ENCODE measurements at places on chromosomes 13 and 19.
A peak's percentile ranks its signal among the peaks of the same experiment; 100 is the strongest.

- DNase-seq = no peak
Observed at GRCh38 chr19:8489561-8490394, 12.7 kb downstream of the PRAM1 start.

DNA sequence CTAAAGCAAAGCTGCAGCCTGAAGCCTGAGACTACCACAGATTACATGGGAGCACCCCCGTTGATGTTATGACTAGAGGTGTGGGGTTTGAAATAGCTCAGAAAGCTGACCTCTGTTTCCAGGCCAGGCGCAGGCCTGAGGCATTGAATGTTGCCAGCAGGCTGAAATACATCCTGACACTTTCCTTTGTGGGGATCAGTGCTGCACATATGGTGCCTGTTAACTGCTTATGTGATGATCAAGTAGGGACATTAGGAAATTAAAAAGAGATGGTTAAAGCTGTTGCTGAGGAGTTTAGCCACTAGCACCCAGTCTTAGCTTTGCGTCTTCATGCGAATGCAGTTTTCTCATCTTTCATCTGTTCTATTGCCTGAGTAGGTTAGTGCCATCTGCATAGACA is 83.2 kb downstream of the CCNA1 start:
- DNase-seq = no peak

- peak; percentile 89 for DNase-seq
Observed at GRCh38 chr19:15332311-15332996, at the start of gene BRD4. Gene BRD4, minus strand, starts transcription at chr19:15332539. Its CDS starts 59,440 bp downstream, at chr19:15273099.

GRCh38 chr19:39643591-39643990 is 12.1 kb upstream of the LGALS16 start:
- DNase-seq = no peak

DNA sequence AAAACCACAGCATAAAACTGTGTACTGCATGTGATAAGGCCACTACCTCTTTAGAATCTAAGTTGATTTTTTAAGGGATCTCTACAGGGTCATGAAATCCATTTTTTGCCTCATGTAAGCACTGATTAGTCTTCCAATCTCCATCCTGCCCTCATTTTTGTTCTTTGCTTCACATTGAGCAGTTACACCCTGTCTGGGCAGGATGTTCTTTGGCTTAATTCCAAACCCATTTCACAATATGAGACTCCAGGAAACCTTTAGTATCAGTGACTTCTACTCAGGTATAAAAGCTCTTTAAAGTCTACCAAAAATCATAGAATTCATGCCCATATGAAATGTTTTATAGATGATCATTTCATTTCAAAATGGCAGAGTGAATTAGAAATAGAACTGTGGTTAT is 592.6 kb downstream of the TBC1D4 start:
- no peak for DNase-seq

GRCh38 chr13:24141333-24141910 is 19.1 kb upstream of the SPATA13 start:
- no peak for DNase-seq

DNA sequence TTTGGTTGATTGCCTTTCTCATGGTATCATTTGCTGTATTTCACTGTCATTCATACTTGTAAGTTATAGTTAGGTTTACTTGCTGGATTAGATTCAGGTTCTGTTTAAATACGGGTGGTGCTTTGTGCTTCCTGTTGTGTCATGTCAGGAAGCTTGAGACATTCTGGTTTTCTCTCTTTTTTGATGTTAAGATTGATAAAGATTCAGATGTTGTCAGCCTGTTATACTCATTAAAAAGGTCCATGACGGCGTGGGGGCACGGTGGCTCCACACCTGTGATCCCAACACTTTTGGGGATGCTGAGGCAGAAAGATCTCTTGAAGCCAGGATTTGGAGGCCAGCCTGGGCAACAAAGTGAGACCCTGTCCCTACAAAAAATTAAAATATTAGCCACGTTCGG is 45.7 kb downstream of the NAA16 start:
- no peak for DNase-seq

DNA sequence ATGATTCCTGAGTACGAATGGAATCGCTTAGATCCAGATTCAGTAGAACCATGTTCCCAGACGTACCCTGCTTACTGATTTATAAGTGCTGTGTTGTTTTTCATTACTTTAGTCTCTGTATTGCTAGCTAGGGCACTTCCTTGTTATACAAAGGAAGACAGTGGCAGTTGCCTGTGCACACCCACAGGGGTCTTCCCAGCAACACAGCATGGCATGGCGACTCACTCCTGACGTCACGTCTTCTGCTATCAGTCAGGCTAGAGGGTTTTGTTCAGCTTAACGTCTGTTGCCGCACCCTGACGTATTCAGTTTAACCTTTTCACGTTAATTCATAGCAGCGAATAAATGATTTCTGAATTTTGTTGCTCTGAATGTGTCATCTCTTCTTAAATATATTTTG is 295.1 kb downstream of the MYO16 start:
- no peak for DNase-seq

- DNase-seq = no peak
Observed at GRCh38 chr13:25876247-25876646, 175.6 kb downstream of the SHISA2 start.

GRCh38 chr13:113634279-113635047 is 23.5 kb downstream of the ATP4B start:
- DNase-seq = no peak

DNA sequence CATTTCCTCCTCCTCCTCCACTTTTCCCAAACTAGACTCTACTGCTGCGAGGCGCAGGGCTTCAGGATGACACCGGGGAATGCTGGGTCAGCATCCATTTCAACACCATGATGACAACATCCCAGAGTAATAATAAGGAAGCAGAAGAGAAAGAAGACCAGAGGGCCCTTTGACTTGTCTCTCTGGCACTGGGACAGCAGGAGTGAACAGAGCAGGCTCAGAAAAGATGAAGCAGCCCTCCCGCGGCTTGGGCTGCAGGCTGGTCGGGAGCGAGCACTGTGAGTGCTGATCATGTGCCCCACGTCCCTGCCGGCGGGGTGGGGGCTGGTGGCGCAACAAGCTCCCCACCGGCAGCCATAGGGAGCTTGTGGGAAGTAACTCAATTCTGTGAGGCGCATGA is 30.5 kb downstream of the RANBP3 start:
- DNase-seq = no peak

DNA sequence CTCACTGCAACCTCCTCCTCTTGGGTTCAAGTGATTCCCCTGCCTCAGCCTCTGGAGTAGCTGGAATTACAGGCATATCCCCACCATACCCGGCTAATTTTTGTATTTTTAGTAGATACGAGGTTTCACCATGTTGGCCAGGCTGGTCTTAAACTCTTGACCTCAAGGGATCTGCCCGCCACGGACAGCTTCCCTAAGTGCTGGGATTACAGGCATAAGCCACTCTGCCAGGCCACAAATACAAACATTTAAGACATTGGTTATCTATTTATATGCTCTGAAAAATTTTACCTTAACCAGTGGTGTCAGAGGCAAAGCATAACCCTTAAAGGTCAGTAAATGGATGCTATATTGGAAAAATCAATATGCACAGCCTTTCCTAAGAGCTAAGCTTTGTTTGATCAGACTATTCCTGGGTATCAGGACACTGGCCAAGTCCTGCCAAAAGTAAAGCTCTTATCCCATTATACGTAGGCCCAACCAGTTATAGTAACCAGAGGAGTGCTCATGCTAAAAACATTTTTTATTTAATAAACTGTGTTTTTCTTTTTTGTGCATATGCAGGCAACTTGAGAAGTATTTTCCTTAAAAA is 56.4 kb upstream of the STARD13 start:
- no peak for DNase-seq

GRCh38 chr19:1068009-1069001 is 1.3 kb downstream of the ARHGAP45 start:
- no peak for DNase-seq

DNA sequence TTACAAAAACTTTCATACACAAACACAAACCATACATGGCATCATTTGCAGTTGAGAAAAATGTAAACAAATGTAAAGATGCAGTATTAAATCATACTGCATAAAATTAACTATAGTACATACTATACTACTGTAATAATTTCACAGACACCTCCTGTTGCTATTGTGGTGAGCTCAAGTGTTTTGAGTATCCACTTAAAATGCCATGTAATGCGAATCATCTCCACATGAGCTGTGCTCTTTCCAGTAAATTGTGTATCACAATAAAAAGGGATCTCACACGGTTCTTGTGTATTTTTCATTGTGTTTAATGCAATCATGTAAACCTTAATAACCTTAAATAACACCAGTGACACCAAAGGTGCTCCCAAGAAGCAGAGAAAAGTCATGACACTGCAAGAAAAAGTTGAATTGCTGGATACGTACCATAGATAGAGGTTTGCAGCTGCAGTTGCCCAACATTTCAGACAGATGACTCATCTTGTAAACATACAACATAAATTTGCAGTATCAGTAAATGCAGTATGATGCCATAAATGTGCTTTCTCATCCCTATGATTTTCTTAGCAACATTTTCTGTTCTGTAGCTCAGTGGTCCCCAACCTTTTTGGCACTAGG is 166.6 kb downstream of the RAP2A start:
- no peak for DNase-seq

GRCh38 chr13:20222553-20222952 is 9.6 kb downstream of the GJB6 start:
- no peak for DNase-seq

GRCh38 chr13:99723878-99724277 is 222.6 kb downstream of the TM9SF2 start:
- DNase-seq = no peak

Measured in HEK293T (cell line).